Osteoblast (primary cell): ENCODE measurements at places on chromosomes 2 and 18.

DNA sequence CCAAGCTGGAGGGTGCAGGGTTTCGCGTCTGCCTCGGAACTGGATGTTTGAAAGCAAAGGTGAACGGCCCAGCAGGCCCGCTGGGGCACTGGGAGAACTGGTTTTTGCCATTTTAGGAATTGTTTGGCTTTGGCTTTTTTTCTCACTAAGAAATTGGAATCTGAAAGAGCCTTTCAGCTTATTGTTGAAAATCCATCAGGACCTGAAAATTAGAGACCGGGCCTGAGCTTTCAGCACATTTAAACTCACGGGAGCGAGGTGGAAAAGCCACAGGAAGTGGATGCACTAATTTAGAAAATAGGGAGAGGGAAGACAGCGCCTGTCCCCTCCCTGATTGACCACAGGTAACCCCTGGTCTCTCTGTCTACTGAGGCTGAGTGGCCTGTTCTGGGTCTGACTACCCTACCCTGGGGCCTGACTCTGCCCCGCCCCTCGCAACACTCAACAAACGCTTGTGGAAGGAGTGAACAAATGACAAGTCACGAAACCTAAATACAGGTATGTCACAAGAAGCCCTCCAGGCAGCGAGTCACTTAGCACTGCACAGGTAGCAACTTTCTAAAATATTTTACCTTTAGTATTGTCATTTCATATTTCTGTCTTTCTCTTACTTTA is 100.3 kb upstream of the MBOAT2 start:
- DNase-seq: no peak

DNA sequence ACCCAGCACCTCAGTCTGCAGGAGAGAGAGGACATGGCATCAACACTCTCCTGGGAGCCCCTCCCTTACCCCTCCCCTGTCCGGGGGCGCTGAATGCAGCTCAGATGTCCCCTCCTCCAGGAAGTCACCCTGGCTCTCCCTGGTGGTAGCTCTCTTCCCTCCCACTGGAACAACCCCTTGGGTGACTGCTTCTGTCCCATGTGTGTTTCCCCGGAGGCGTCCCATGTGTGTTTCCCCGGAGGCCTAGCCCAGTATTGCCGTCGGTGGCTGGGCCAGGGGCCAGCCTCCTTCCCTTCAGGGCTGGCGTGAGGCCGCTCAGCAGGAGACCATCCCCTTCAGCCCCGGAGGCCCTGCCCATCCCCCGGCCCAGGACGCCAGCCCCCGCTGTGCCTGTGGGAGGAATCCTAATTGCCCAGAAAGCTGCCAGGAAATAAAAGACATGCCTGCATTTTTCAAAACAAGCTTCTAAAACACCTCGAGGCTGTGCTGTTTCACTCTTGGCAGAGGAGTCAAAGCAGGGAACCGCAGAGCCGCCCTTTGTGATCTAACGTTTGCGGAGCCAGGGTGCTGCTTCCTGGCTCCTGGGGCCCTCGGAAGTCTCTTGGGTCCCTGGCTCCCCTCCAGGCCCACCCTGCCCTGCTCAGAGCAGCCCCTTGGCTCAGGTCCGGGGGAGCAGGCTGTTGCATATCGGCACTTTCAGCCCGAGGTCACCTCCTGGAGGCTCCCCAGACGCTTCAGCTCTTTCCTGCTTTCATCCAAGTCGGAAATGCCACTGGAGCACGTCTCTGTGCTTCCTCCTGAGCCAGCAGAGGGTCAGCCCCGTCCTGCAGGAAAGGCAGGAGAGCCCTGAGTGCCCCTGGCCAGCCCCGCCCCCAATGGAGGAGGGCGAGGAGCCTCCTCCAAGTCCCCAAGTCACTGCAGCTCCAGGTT is 11.4 kb downstream of the SNED1 start:
- DNase-seq: peak; percentile 96

DNA sequence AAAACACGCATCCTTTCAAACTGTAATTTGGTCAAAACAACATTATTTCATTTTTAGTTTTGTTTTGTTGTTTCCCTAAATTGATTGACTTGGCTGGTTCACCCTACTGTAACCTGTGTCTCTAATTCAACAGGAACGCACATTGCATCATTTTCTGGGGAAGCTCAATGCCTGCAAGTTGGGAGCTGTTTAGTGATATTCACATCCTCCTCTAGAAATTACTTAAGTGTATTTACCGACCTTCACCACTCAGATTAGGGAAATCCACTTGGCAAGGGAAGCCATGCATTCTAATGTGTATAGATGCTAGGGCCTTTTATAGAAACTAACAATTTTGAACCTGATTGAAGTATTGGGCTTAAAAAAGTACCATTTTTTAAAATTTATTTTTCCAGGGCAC is 7.3 kb upstream of the TPO start:
- DNase-seq: no peak

- peak; percentile 87 for DNase-seq
Observed at GRCh38 chr2:23940718-23941620, 706 bp downstream of the UBXN2A start.

DNA sequence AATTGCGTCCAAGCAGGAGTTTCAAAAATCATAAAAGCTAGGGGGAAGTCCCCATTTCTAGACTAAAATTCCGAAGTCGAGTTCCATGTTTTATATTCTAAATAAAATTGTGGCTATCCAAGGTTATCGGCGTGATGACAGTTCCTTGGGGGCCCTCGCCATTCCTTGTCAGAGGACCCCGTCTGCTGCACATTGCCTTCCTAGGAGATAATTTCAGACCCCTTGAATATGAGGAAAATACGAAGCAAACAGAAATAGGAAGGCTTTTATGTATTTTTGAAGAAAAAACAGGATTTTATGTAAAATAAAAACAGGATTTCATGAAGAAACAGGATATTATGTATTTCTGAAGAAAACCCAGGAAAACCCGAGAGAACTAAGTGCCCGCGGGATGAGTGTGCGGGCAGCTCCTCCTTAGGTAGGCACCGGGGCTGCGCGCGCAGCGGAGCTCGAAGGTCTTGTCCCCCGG is 465 bp upstream of the PLEKHA3 start:
- no peak for DNase-seq

DNA sequence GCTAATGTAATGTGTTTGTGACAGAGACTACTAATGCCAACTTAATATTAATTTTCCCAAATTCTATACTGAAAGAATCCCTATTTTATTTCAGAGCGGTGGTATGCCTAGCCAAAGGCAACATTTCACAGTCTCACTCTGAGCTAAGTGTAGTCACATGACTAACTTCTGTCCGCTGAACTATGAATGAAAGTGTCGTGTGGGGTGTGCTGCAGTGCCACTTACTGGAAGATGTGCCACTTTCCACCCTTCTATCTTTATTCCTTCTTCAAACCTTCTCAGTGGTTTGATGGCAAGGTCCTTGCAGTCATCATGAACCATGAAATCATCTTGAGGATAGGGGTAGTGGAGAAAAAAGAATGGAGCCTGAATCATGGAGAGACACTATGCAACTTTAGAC is 47.3 kb upstream of the C1D start:
- no peak for DNase-seq

DNA sequence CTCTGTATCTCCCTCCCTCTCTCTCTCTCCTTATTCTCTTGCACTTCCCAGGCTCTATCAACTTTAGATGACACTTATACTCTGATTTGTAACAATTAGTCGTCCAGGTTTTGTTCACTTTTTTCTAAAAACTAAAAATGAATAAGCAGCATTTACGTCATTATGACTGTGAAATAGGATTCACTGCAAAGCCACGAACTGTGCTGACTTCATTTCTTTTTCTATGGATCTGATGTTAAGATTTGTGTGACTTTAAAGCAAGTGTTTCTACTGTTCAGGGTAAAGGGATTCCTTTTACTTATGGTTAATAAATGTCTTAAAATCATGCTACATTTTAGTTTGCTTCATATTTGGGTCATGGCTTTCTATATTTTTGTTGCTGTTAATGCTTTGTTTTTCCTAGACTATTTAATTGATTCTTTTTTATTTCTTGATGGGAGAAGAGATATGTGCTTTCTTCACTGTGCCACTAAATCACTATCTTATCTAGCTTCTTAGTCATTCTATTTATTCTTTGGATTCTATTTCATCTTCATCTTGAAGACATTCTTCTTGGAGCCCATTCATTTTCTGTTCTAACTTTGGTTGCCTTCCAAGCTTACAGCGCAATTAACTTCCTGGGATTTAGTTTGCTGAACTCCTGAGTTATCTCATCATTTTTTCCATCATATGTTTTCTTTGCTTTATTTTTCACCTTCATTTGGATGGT is 480.4 kb upstream of the TRIB2 start:
- peak; percentile 29 for DNase-seq

GRCh38 chr2:45506756-45507155 is 104.3 kb downstream of the SRBD1 start:
- DNase-seq: no peak
